ENCODE measurements at places on chromosomes 12 and 14. TPM values are rescaled to one million over a fixed set of nuclear protein-coding genes. Genes with fewer than 3 reads are reported as not detected.
A peak's percentile ranks its signal among the peaks of the same experiment; 100 is the strongest.

- peak; percentile 35 for DNase-seq
These were observed 11.8 kb downstream of the P2RX7 start for GRCh38 chr12:121144416-121144914.

DNA sequence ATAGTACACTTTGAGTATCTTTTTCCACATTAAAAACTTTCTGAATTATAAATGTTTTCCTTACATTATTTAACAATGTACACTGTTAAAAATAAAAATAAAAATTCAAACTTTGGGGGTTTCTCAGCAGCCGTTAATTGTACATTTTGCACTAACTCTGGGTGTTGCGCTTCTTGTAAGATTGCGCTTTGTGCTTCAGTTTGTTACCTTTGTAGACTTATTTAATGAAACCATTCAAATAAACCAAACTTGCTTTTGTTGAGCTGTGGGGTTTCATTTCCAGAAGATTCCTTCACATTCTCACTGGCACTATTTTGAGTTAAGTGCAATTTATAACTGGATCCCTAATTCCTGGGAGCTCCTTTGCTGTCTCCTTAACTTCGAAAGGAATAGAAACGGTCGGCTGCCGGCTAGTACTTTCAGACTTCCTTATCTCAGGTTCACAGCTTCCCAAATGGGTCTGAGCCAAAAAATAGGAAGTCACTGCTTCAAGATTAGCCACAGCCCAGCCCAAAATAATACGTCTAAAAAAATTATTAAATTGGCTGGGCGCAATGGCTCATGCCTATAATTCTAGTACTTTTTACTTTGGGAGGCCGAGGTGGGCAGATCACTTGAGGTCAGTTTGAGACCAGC is 38.2 kb downstream of the RAD52 start:
- no peak for DNase-seq

DNA sequence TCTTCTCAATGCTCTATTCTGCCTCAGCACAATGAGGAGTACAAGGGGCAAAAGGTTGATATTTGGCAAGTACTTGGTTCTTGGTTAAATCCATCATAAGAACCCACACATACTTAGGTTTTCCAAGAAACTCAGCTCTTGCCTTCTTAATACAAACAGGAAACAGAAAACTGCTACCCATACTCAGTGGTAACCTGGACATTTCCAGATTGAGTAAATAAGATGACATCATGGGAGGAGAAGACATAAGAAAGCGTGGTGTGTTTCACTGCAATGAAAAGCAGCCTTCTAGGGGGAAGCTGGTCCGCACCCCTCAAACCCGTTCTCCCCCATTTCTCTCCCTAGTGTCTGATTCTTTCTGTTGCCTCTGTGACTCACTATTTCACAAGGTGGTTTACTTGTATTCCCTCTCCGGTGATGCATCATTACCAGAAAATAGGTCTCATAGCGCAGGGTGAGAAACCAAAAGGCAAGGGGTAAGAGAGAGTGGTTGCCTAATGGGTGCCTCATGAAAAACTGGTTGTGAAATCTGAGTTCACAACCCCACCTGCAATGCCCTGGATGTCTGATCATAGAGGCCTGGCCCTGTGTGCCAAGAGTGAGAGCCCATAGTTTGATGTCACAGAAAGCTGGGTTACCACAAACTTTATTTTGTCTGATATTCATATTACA is 326.5 kb upstream of the TBX3 start:
- peak; percentile 38 for DNase-seq

GRCh38 chr12:123076604-123077297 is 74.1 kb downstream of the PITPNM2 start:
- peak; percentile 31 for DNase-seq

- no peak for DNase-seq
These were observed 115.0 kb downstream of the RTN1 start for GRCh38 chr14:59755409-59756135.

- no peak for DNase-seq
These were observed 174.1 kb upstream of the PRICKLE1 start for GRCh38 chr12:42763682-42764081.

- no peak for DNase-seq
These were observed 8.7 kb downstream of the DNAI7 start for GRCh38 chr12:25186038-25186787.

DNA sequence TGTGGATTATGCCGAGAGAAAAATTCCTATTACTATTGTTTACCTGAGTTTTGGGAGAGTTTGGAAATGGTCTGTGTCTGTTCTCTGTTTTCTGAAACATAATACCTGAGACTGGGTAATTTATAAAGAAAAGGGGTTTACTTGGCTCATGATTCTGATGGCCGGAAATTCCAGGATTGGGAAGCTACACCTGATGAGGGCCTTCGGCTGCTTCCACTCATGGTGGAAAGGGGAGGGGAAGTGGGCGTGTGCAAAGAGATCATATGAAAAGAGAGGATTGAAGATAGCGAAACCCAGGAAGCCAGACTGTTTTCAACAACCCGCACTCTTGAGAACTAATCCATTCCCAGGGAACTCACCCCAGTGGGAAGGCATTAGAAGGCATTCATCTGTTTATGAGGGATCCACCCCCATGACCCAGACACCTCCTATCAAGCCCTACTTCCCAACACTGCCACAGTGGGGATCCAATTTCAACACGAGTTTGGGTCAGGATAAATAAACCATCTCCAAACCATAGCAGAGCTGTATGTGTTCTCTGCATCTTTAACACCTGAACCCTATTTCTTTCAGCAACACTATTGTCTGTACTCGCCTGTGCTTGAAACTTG is 51.1 kb downstream of the APAF1 start:
- no peak for DNase-seq

- DNase-seq = no peak
These were observed 903.4 kb downstream of the LRFN5 start for GRCh38 chr14:42510071-42510470.

- no peak for DNase-seq
These were observed 13.0 kb upstream of the VPS37B start for GRCh38 chr12:122908915-122909314.

DNA sequence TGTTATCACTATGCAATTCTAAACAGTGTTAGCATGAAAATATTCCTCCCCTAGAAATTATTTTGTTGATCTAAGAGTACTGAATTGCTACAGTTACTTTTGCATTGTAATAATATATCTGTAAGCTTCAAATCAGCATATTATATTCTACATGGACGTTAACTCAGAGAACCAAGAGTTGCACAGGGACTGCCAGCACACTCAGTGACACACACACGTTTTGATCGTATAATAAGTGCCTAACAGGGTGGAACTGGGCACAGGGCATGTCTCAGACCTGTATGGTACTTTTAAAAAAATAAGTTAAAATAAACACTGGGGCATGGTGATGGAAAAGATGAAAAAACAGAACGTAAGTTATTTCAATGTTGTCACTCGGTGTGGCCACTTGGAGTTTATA is 451.6 kb downstream of the RGS6 start:
- DNase-seq = no peak

DNA sequence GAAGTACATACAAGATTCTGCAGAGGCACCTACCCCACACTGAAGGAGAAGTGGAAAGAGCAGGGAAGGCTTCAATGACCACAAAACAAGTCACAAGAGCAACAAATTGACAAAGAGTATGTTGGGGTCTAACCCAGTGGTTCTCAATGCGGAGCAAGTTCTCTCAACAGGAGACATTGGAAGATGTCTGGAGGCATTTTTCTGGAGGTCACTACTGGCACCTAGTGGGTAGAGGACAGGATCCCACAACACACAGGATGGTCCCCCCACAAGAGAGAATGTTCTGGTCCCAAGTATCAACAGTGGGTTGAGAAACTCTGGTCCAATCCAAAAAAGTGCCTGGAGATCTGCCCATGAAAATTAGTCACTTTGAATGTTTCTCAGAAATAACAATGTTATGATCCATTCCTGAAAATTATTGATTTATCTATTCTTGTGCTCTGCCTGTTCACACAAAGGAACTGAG is 3.4 kb downstream of the SSH1 start:
- peak; percentile 90 for DNase-seq

GRCh38 chr14:34171431-34172172 is 220.7 kb upstream of the EGLN3 start:
- DNase-seq = no peak

- DNase-seq = no peak
These were observed 13.6 kb upstream of the AMN start for GRCh38 chr14:102908766-102909455.

- DNase-seq = no peak
These were observed 51.7 kb upstream of the MYF6 start for GRCh38 chr12:80655751-80656150.

DNA sequence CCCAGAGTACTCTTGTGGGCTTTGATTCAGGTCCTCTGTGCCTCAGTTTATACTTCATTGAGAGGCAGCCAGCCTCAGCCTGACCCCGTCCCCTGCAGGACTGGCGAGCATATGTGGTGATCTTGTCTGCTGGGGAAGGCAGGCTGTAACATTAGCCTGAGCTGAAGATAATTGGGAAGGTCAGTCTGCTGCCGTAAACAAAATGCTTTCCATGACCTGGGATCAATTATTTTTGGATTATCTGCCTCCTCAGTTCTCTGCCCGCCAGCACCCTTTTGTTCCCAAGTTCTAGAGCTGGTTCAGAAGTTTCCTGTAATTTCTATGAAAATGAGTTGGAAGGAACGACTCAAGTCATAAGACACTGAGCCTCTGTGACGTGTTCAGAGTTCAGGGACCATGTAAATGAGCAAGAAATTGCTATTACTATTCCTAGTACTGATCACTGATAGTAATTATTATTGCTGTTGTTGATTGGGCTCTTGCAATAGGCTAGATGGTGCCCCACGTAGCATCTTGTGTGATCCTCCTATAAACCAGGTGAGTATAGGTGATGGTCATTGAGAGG is 4.5 kb downstream of the ORAI1 start:
- DNase-seq = no peak

GRCh38 chr12:102971227-102971626 is 13.8 kb downstream of the ASCL1 start:
- no peak for DNase-seq

DNA sequence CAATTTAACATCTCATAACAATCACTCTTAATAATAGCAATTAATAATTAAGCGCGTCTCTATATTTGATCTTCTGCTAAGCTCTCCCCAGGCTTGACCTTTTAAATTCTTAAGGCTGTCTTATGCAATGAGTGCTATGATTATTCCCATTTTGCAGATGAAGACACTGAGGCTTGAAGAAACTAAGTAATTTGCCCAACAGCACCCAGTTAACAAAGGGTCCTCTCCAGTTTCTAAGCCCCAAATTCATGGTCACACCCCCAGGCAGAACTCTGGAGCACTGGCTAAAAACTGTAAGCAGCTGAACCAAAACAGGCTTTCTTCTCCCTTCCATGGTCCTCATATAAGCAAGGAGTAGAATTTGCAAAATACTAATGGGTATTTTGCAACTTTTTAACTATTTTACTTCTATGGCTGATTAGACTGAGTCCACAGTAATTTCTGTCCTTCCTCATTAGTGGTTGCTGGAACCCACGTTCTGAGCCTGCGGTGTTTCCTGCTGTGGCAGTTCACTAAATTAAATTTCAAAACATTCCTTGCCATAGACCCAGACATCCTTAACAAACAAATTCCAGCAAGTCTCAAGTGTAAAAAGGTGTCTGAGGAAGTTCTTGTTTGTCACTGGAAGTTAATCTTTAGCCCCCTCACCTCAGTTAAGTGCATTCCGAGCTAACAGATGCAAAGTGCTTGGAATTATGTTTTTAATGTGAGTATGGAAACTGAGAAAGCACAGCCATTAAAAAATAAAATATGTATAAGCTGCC is 76.5 kb downstream of the TMEM132D start:
- no peak for DNase-seq

DNA sequence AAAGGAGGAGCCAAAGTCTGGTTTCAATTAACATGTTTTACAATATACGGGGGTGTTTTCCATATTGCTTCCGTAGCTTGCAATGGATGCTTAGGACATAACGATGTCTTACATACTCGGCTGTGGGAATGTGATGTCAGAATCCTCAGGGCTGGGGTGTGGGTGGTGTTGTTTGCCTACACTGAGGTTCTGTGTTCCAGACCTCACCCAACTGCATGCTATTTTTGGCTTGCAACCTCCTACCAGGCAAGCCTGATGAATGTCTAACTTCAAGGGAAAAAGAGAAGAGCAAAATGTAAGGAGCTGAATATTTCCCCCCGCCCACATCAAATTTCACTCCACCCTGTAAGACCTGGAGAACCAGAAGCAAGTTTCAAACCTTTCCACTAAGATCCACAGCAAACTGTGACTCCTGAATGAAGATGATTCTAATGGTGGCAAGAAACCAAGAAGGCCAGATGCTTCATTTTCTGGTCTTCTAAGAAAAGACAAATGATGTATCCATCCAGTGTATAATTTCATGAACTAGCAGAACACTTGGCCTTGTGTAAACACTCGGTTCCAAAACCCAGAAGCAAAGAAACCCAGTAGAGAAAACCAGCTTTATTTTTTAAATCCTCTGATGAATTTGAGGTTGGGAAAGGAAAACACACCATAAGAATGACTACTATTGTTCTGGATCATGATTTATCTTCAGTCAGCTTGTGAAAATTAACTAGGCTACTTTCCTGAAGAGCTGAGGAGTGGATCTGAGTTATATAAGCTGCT is 227.9 kb downstream of the DACT1 start:
- DNase-seq = peak; percentile 11

DNA sequence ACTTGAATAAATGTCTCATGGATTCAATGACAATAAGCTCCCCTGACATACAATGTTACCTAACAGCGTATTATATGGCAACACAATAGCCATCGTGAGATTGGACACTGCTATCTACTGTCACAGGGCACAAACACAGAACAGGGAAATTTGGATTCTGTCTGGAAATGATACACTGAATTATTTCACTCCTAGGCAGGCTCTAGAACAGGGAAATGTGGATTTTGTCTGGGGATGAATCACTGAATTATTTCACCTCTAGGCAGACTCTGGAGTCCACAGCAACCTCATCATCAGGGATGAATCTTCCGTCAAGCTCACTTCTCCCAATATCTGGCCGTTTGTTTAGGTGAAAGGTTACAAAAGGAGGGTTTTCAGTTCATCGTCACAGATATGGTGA is 288.8 kb downstream of the TMEM132D start:
- peak; percentile 70 for DNase-seq

- DNase-seq = no peak
These were observed 277.5 kb downstream of the RASSF9 start for GRCh38 chr12:85558684-85559083.

The LAG3 gene
- total RNA-seq = 2.0 TPM

The GPRC5D gene
- total RNA-seq = not detected

The PLD4 gene
- 0.02 TPM for total RNA-seq

The KIF21A gene
- 18.1 TPM for total RNA-seq

The DUSP16 gene
- 3.2 TPM for total RNA-seq

The VWF gene
- total RNA-seq = not detected

The RHOJ gene
- total RNA-seq = 0.50 TPM

The APOLD1 gene
- total RNA-seq = 2.8 TPM

The BCL2L14 gene
- total RNA-seq = not detected

Data from HT1080 (cell line).